ENCODE measurements at places on chromosomes 4 and X.

GRCh38 chr4:20544645-20545044, 155.6 kb upstream of the PACRGL start:
- DNase-seq = peak; percentile 79

DNA sequence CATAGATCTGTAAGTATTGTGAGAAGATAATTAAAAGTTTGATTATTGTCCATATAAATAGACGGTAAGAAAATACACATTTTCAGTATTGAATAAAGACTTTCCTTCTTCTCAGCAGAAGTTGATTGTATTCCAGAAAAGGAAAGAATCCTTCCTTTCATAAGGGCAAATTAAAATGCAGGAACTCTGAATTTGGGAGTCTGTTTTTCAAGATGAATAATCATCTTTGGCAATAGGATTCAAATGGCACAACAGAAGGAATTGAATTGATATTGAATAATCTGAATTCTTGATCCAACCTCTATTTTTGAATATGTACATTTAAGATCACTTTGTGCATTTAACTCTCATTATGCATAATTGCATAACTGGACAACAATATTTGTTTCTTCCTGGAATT, 149.3 kb downstream of the DMD start:
- no peak for DNase-seq

GRCh38 chr4:159768016-159768415, 665.1 kb downstream of the RAPGEF2 start:
- DNase-seq = no peak

DNA sequence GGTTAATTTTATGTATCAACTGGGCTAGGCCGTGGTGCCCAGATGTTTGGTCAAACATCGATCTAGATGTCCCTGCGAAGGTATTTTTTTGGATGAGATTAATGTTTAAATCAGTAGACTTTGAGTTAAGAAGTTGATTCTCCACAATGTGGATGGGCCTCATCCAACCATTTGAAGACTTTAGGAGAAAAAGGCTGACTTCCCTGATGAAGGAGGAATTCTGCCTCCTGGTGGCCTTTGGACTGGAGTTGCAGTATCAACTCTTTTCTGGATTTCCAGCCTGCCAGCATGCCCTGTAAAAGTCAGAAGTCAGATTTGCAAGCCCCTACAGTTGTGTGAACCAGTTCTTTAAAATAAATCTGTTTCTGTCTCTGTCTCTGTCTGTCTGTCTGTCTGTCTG, 91.4 kb downstream of the STK32B start:
- no peak for DNase-seq

DNA sequence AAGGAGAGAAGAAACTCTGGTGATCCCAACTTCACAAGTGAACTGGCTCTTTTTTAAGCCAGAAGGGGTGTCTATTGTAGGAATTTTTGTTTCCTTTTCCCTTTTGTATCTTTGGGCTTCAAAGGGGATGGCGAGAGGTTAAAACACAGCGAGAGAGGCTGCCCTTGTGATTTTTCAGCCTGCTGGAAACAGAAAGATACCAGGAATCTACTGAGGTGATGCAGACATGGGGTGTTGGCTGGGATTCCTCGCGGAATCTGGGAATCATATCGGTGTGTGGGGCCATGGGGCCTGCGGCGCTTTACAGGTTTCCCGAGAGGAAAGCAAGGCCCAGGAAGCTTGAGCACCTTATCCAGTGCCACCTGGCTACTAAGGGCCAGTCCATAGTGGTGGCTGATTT, 99.4 kb upstream of the STX18 start:
- no peak for DNase-seq

GRCh38 chr4:6463311-6464289, 8.8 kb downstream of the PPP2R2C start:
- no peak for DNase-seq

- DNase-seq = no peak
Measured at GRCh38 chr4:634599-634985, 9.2 kb downstream of the PDE6B start.

DNA sequence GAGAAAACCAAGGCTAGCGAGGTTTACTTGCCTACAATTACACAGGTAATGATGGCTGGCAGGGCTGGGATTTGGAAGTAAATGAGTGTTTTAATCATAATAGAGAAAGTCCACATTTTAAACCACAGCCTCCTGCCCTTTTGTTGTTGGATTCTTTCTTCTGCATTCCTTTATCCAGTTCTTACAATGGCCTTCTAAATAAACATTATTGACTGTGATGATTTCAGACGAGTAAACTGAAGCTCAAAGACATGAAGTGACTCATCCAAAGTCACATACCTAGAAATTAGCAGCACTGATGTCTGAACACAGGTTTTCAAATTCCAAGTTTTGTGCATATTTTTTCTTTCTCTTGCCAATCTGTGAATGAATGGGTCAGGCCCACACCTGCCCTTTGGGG, 51.2 kb upstream of the C1QTNF7 start:
- no peak for DNase-seq

DNA sequence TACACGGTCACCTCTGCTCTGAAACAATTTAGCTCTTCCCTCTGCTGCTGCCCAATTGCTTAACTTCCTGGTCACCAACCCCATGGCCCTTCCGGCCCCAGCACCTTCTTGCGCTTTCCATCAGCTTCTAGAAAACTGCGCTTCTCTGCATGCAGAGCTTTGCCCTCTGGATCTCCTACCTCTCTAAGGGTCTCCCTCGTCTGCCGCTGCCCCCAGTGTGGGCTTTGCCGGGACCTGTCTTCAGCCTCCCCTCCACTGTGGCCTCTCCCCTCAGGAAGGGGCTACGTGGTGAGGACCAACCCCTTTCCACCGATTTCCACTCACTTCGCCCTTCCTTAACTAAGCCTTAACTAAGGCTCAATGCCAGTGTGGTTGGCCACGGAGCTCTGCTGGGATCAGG, 94.6 kb downstream of the DCTD start:
- no peak for DNase-seq

DNA sequence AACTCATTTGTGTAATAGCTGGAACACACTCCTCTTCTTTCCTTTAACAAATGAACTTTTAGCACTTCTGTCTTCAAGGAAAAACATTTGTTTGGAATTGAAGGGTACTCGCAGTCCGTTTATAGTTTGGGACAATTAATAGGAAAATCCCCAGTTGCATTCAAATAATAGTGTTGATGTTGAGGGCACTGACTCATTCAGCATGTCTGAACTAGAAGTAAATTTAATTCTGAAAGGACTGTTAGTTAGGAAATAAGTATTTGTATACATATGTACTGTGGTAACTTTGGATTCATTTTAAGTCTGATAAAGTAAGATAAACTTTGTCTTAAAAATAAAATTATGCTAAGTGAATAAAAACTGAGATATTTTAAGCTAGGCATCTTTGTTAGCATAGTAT, 27.2 kb downstream of the FAM199X start:
- no peak for DNase-seq

DNA sequence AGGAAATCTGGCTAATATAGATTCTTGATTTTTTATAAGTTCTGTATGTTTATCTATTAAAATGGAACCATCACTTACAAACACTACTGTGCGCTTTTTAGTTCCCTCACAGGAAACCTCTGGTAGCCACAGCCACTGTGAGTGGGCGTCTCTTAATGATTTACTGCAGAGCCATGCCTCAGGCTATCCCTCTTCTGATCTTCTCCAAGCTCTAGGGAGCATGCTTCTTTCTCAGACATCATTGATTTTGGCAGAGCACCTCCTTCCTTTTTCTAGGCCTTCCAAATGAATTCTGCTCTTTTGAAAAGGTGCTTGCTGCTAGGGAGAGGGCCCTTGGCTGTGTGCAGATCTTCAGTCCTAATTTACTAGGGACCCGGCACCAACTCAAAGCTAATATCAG, 61.1 kb upstream of the STS start:
- no peak for DNase-seq

DNA sequence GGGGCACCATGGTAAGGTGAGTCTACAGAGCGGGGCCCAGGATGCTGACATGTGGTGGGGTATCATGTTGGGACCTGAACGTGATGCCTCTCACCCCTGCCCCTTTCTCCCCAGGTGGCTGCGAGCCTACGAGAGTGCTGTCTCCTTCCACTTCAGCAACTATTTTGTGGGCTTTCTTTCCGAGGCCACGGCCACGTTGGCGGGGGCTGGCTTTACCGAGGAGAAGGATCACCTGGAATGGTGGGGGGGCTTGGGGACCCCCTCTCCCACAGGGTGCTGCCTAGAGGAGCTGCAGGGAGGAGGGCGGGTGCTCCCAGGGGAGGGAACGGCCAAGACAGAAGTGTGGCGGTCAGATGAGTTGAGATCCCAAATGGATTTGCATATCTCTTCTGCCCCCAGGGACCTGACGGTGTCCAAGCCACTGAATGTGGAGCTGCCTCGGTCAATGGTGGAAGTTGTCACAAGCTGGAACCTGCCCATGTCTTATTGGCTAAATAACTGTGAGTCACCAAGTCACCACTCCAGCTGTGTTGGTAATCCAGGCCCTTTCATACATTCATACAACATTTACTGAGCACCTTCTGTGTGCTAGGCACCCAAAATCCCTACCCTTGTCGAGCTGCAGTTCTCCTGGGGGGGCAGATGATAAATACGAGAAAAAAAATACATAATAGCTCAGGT, 5.5 kb downstream of the PORCN start:
- no peak for DNase-seq

GRCh38 chrX:120731386-120731785, 101.5 kb upstream of the C1GALT1C1 start:
- no peak for DNase-seq

- DNase-seq = no peak
Measured at GRCh38 chrX:18674417-18674787, 2.5 kb upstream of the RS1 start.

GRCh38 chrX:50386520-50386919, 84.1 kb downstream of the DGKK start:
- no peak for DNase-seq

DNA sequence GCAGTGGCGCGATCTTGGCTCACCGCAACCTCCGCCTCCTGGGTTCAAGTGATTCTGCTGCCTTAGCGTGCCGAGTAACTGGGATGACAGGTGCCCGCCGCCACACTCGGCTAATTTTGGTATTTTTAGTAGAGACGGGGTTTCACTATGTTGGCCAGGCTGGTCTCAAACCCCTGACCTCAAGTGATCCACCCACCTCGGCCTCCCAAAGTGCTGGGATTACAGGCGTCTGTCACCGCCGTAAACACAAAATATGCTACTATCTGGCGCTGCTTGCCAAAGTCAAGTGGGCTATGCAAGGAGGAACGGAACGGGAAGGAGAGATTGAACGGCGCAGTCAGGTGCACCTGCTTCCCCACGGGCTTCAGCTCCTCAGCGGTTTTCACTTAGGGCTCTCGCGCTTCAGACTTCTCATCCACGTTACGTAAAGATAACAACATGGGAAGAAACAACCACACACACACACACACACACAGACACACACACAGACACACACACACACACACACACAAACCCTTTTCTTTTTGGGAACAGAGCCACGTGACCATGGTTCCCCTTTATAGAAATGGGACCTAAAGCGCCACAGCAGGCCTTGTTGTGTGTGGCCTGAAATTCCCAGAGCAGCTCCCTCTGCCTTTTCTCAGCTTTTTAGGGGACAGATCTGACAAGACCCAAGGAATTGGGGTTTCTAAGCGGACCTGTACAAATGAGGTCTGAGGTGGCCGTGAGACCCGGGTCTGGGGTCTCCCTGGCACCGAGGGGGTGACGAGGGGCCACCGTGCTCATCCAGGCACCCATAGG, 1.5 kb downstream of the P2RY8 start:
- no peak for DNase-seq

GRCh38 chr4:3376266-3376665, 65.5 kb upstream of the HGFAC start:
- DNase-seq = no peak

DNA sequence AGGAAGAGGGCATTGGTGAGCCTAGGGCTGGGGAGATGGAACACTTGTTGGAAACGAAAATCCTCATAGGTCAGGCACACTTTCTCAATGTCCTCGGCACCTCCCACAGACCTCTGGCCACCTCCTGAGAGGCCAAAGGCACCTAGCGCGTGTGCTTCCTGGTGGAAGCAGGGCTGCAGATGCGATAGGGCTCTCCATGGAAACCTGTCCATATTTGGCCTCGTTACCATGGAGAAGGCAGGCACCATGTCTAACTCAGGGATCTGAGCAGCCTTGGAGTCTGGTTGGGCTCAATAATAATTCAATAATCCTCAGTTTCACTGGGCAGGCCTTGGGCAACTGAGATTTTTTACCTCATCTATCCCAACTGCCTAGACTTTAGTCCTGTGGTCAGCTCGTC, 58.3 kb downstream of the RAI2 start:
- no peak for DNase-seq

DNA sequence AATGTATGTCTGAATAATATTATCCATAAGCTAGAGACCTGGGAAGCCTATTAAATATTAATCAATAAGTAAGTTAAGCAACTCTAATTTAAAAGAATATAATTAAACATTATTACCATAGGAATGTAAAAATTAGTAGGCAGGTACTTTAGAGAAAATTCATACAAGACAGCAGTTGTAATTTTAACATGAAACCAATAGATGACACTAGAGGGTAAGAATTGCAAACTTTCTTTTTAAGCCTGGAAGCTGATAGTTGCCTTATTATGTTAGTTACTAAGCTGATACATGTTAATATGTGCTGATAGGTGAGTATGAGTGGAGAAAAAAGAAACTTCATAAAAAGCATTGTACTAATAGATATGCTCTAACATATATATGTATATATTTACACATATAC, 1157.4 kb downstream of the FAM133A start:
- peak; percentile 42 for DNase-seq
